PC-3 (cell line): ENCODE measurements at places on chromosomes 13 and 19. TPM values are rescaled to one million over a fixed set of nuclear protein-coding genes. Genes with fewer than 3 reads are reported as not detected.
A peak's percentile ranks its signal among the peaks of the same experiment; 100 is the strongest.

The ZNF571 gene
- 0.58 and 1.4 TPM in 2 replicates for total RNA-seq

The ONECUT3 gene
- total RNA-seq, result 1.4 and 2.0 TPM in 2 replicates

The METTL21C gene
- total RNA-seq, result not detected in 2 replicates

The FGF21 gene
- total RNA-seq, result not detected in 2 replicates

The TTYH1 gene
- 1.1 and 3.7 TPM in 2 replicates for total RNA-seq

The CPAMD8 gene
- 2.3 and 3.9 TPM in 2 replicates for total RNA-seq

The TSC22D1 gene
- 163 and 194 TPM in 2 replicates for total RNA-seq

The SOHLH2 gene
- total RNA-seq, result not detected in 2 replicates

DNA sequence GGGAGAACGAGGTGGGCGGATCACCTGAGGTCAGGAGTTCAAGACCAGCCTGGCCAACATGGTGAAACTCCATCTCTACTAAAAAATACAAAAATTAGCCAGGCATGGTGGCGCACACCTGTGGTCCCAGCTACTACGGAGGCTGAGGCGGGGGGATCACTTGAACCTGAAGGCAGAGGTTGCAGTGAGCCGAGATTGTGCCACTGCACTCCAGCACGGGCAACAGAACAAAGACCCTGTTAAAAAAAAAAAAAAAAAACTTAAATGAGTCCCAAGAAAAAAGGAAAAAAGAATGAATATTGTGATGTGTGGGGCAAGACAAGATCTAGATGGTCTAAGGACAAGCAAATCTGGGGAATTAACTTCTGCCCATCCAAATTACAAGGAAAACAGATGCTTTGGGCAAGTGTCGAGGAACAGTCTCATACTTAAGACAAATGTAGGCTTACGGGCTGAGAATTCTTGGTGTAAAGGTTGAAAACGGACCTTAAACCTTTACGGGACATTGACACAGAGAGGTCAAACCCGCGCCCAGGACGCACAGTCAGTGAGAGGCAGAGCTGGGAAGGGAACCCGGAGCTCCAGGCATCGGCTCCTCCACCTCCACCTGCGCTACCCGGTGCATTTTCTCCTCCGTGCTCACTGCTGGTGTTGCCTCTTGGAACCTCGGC, 656 bp upstream of the ZNF324 start:
- H3K27me3 ChIP-seq, result no peaks in the 10 kb centered on the region
- peak overlapping the region; percentile 80 for H3K4me3 ChIP-seq
- no peak overlapping the region for H3K27ac ChIP-seq
- no peak for DNase-seq

GRCh38 chr19:30360376-30361106, 11.6 kb upstream of the ZNF536 start:
- no peak overlapping the region for H3K27ac ChIP-seq
- no peak for DNase-seq
- H3K36me3 ChIP-seq, result no peaks in the 10 kb centered on the region
- H3K4me1 ChIP-seq, result no peaks in the 10 kb centered on the region

- H3K27me3 ChIP-seq, result peaks cover 19% of the 10 kb centered on the region
- H3K4me3 ChIP-seq, result no peak overlapping the region
- no peaks in the 10 kb centered on the region for H3K4me1 ChIP-seq
- DNase-seq, result no peak
- H3K36me3 ChIP-seq, result no peaks in the 10 kb centered on the region
Observed at GRCh38 chr13:78247362-78247761, 328.7 kb upstream of the EDNRB start.

GRCh38 chr13:23570099-23570920, at the start of gene TNFRSF19:
TSS of gene TNFRSF19 (plus strand) at chr13:23570412. CDS start at chr13:23590184, 19,772 bp downstream.
- peak; percentile 35 for DNase-seq
- H3K27ac ChIP-seq, result no peak within 1 kb of the TSS
- peaks cover 14% of the 10 kb centered on the region; the same call in 1 of the 2 replicates for H3K4me1 ChIP-seq
- no peaks in the 10 kb centered on the region for H3K27me3 ChIP-seq
- no peaks in the 10 kb centered on the region for H3K36me3 ChIP-seq
- peak within 1 kb of the TSS; percentile 46 for H3K4me3 ChIP-seq

- H3K27me3 ChIP-seq, result no peaks in the 10 kb centered on the region
- no peak overlapping the region for H3K4me3 ChIP-seq
- H3K27ac ChIP-seq, result no peak overlapping the region
- no peaks in the 10 kb centered on the region; the same call in 1 of the 2 replicates for H3K36me3 ChIP-seq
Observed at GRCh38 chr13:50026788-50027473, 11.7 kb downstream of the KCNRG start.

DNA sequence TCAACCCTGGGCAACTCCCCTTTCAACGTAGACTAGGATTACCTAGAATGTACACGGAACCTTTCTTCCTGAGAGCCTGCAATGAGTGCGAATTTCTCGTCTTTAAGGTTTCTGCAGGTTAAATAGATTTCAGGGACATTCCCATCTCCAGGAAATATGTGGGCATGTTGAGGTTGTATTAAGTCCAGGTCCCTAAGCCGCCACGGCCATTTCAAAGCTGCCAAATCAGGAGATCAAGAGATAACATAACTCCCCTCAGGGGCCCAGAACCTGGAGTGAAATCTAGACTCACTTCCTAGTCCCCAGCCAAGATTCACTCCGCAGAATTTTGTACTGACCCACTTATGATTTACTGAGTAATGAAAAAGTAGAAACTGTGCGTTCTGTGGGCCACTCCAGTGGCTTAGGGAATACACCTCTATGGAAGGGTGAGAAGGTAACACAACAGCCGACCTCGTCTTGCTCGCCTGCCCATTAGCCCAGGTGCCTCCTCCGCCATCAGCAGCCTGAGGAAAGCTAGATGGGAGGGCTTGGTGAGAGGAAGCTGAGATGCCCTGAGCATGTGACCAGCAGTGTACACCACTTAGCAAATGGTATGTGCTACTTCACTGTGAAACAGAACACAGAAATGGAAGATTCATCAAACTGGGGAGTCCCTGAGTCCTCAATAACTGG, 98.5 kb upstream of the SOX1 start:
- no peaks in the 10 kb centered on the region for H3K4me1 ChIP-seq
- no peak overlapping the region for H3K27ac ChIP-seq
- no peak for DNase-seq
- H3K36me3 ChIP-seq, result no peaks in the 10 kb centered on the region

- peaks cover 14% of the 10 kb centered on the region for H3K4me1 ChIP-seq
- no peaks in the 10 kb centered on the region for H3K36me3 ChIP-seq
- no peak for DNase-seq
- H3K27ac ChIP-seq, result no peak within 1 kb of the TSS
- H3K4me3 ChIP-seq, result no peak within 1 kb of the TSS
Observed at GRCh38 chr19:17687857-17688784, at the start of gene UNC13A. TSS of gene UNC13A (minus strand) at chr19:17688354. CDS start at chr19:17688199, 155 bp downstream.

DNA sequence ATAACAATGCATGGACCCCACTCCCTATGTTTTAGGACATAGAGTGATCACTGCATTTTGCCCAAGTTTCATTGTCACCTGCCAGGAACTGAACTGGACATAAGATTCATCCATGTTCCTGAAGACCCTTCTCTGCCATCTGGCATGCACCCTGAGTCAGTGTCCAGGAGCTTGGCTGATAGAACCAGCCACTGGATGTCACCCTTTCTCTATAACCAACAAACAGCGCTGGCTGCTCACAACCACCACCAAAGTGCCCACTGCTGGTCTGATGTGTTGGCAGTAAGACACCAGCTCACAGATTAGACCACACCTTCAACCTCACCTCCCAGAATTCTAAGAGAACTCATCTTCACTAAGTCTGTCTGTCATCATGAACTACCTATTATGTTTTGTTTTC, 333.4 kb downstream of the ITGBL1 start:
- no peak overlapping the region for H3K4me3 ChIP-seq
- no peaks in the 10 kb centered on the region for H3K36me3 ChIP-seq
- H3K27ac ChIP-seq, result no peak overlapping the region
- no peaks in the 10 kb centered on the region for H3K4me1 ChIP-seq

GRCh38 chr19:4066176-4066606, 508 bp downstream of the ZBTB7A start:
- H3K4me1 ChIP-seq, result peaks cover 24% of the 10 kb centered on the region
- no peaks in the 10 kb centered on the region for H3K27me3 ChIP-seq
- DNase-seq, result no peak
- H3K36me3 ChIP-seq, result no peaks in the 10 kb centered on the region
- H3K27ac ChIP-seq, result no peak overlapping the region

GRCh38 chr19:32022044-32022640, 323.3 kb upstream of the ZNF507 start:
- H3K27me3 ChIP-seq, result no peaks in the 10 kb centered on the region
- no peaks in the 10 kb centered on the region for H3K36me3 ChIP-seq
- no peak overlapping the region for H3K27ac ChIP-seq
- no peak overlapping the region for H3K4me3 ChIP-seq

DNA sequence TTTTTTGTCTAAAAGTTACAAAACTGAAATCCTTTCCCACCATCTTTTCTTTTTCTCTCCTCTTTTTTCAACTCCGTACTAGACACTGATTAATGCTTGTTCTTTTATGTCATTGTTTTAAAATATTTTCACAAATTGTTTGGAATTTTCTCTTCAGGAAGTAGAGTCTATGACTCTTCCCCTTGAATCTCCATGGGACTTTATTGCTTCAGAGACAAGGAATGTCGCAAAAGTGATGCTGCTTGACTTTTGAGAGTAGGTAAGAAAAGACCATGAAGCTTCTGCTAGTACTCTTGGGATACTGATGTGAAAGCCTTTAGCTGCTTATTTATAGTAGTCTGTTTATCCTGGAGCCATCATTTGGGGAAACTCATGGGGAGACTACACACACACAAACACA, 260.1 kb upstream of the SLC10A2 start:
- no peaks in the 10 kb centered on the region for H3K4me1 ChIP-seq
- no peak for DNase-seq
- H3K36me3 ChIP-seq, result no peaks in the 10 kb centered on the region
- no peak overlapping the region for H3K27ac ChIP-seq
- H3K27me3 ChIP-seq, result no peaks in the 10 kb centered on the region

DNA sequence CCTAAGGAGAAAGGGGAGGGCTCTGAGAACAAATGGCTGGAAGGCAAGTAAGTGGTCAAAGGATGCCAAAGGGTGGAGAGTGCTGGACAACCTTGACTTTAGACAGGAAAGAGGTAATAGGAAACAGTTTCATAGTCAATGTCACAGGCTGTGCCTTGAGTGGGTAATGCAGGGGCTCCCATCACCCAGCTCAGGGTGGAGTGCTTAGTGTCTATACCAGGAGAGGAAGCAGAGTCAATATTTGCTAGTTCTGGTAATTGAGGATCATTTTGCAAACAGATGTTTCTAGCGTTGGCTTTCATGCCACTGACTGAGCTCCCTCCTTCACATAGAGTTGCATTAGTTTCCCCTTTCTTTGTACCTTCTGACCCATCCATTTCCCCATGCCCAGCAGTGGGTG, 64.6 kb upstream of the KL start:
- H3K27me3 ChIP-seq, result no peaks in the 10 kb centered on the region
- H3K4me1 ChIP-seq, result no peaks in the 10 kb centered on the region
- DNase-seq, result no peak
- no peak overlapping the region for H3K4me3 ChIP-seq

GRCh38 chr13:46903748-46904147, 6.9 kb upstream of the HTR2A start:
- no peak overlapping the region for H3K27ac ChIP-seq
- peak; percentile 37 for DNase-seq
- H3K36me3 ChIP-seq, result no peaks in the 10 kb centered on the region
- no peaks in the 10 kb centered on the region for H3K27me3 ChIP-seq

- no peak overlapping the region for H3K4me3 ChIP-seq
- peaks cover 50% of the 10 kb centered on the region for H3K27me3 ChIP-seq
- no peak overlapping the region for H3K27ac ChIP-seq
- DNase-seq, result no peak
- H3K36me3 ChIP-seq, result no peaks in the 10 kb centered on the region
Observed at GRCh38 chr13:102300379-102300778, 101.5 kb downstream of the FGF14 start.
